Vagina (tissue), 2 donors: ENCODE measurements at places on chromosomes 6 and 20.

- no peak for DNase-seq
These were observed 288.9 kb downstream of the PREX1 start for GRCh38 chr20:48538856-48539255.

DNA sequence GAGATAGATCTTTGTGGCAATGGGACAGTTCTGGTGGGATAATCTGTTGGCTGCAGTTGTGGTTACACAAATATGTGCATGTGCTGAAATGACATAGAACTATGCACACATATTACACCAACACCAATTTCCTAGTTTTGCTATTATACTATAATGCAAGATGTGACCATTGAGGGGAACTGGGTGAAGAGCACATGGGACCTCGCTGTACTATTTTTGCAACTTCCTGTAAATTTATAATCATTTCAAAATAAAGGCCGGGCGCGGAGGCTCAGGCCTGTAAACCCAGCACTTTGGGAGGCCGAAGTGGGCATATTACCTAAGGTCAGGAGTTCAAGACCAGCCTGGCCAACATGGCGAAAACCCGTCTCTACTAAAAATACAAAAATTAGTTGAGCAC is 8.7 kb downstream of the ARMC12 start:
- no peak for DNase-seq

- no peak for DNase-seq
These were observed 15.1 kb upstream of the PPP1R16B start for GRCh38 chr20:38790200-38791053.

- DNase-seq: no peak
These were observed 69.8 kb upstream of the RALGAPA2 start for GRCh38 chr20:20782231-20782630.

- no peak for DNase-seq
These were observed 109.1 kb downstream of the PRDM1 start for GRCh38 chr6:106194949-106195921.

DNA sequence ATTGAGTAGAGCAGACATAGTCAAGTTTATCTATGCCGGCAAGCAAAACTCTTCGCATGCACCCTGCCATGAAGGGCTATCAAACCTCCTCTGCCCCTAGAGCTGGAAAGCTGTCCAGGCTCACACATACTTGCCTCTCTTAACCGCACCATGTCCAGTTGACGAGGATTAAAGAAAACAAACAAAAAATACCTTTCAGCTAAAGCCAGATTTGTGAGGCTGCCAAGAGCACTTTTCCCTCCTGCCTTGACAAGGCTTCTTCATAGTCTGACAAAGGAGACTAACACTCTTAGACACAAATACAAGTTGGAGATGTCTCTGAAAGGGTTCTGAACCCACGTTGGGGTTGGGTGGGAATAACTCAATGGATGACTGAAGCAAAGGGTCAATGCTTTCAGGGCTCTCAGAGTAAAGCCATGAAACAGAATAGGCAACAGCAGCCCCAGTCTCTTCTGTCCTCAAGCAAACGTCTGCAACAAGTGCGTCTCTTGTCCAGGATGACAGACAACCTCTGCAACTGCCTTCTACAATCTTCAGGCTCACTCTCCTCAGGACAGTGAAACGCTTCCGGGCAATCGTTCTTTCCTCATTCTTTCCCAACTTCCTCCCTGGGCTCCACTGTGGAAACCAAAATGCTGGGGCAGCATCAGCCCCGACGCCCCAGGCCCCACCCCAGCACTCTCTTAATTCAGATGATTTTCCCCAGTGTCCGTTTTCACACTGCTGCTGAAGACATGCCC is 57.8 kb downstream of the AGPAT4 start:
- DNase-seq: no peak

DNA sequence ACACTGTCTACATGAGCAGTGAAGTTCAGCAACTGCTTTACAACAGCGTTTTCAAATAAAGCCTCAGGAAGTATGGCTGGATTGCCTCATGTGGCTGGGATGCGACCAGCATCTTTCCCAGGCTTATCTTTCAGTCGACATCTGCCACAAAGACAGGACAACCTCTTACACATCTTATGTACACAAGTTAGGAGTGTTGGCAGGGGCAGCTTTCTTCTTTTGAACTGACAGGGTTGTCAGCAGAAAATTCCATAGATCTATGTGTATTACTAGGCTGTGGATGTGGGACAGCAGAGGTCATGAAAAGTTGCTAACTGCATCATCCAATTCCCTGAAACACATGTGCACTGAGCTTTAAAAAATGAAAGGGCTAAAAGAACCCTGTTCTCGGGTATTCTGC is 48.1 kb downstream of the PLAGL1 start:
- DNase-seq: no peak

GRCh38 chr6:99270826-99271225 is 78.6 kb downstream of the FAXC start:
- no peak for DNase-seq

GRCh38 chr6:52255434-52255833 is 11.1 kb upstream of the IL17F start:
- DNase-seq: no peak

GRCh38 chr6:88629838-88630494 is 333.5 kb downstream of the RNGTT start:
- no peak for DNase-seq

DNA sequence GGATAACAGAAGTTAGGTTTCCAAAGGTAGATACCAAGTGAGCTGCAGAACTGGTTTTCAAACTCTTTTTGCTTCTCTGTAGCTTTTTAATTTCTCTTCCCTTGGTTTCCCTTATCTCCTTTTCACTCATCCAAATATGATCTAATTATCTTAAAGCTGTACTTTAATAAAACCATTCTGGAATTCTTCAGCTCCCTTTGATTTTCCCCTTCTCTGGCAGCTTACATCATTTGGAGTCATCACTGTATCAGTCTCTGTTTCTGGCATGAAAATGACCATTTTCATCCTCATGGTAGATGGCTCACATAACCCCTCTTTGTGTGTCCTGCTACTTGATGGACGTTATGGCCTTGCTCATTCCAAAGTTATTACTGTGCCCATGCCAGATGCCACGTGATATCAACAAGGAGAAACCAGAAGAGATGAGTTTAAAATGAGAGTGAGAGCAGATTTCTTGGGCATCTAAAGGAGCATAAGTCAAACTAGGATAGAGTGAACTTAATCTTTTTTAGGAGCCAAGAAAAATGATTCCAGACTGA is 620.2 kb downstream of the QKI start:
- no peak for DNase-seq

GRCh38 chr6:113649276-113649675 is 207.9 kb upstream of the MARCKS start:
- DNase-seq: no peak

GRCh38 chr20:30486103-30486478 is 771.4 kb upstream of the DEFB115 start:
- no peak for DNase-seq

GRCh38 chr20:60782959-60783625 is 469.0 kb upstream of the CDH4 start:
- no peak for DNase-seq

DNA sequence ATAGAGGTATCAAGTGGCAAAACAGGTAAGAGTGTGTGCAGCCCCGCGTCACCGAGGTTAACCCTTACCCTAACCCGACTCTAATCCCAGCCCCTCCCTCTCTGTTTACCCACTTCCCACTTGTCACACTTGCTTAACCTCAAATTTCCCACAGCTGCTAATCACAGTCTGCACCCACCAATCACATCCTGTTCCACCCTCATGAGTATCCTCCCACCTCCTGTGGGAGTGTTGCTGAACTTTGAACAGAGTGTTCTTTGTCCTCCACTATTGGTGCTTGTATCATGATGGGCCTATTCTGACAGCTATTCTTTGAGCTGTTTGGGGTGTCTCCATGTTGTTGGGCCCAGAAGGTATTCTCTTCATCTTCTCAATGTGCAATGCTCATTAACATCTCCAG is 487.8 kb downstream of the PTPRT start:
- no peak for DNase-seq

DNA sequence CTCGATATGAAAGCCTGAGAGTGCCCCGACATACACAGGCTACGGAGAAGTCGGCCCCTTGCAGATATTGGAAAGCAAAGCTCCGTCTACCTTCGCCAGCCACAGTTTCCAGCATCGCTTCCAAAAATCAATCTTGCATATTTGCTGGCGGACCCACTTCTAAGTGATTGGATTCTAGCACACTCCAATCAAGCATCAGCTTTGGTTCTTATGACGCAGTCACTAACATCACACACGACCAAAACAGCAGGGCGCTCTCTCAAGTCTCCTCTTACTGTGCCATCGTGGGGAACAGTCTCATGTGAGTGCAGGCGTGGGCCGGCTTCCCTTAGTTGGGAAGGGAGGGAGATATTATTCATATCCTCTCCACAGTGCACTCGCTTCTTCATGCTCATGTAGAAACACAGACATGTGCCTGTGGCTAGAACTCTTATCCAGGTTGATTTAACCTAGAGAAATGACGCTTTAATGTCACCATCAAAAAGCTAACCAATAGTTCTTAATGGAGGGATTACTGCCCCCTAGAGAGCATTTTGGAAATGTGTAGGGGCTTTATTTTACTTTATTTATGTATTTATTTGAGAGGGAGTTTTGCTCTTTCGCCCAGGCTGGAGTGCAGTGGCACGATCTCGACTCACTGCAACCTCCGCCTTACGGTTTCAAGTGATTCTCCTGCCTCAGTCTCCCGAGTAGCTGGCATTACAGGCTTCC is 229.8 kb downstream of the SOD2 start:
- DNase-seq: no peak

DNA sequence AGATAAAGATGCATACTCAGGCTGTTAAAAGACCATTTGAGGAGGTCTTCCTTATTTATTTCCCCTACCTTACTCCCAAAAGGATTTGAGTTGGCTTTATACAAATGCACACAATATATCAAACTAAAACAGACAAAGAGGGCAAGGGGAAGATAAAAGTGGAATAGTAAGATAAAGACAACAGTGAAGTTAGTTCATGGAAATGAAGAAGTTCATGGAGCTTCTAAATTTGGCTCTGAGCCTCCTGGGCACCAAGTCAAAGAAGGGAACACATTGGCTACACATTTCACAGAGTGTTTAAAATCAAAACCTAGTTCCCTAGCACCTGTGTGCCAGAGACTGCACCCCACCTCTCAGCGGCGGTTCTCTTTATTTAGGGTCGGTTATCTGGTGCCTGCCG is 25.8 kb upstream of the ARMC2 start:
- DNase-seq: no peak

- no peak for DNase-seq
These were observed 2.8 kb downstream of the PROCR start for GRCh38 chr20:35174458-35175216.

GRCh38 chr6:12991435-12991834 is 274.9 kb downstream of the PHACTR1 start:
- no peak for DNase-seq

- DNase-seq: no peak
These were observed 515.5 kb downstream of the COL12A1 start for GRCh38 chr6:74690365-74690764.

DNA sequence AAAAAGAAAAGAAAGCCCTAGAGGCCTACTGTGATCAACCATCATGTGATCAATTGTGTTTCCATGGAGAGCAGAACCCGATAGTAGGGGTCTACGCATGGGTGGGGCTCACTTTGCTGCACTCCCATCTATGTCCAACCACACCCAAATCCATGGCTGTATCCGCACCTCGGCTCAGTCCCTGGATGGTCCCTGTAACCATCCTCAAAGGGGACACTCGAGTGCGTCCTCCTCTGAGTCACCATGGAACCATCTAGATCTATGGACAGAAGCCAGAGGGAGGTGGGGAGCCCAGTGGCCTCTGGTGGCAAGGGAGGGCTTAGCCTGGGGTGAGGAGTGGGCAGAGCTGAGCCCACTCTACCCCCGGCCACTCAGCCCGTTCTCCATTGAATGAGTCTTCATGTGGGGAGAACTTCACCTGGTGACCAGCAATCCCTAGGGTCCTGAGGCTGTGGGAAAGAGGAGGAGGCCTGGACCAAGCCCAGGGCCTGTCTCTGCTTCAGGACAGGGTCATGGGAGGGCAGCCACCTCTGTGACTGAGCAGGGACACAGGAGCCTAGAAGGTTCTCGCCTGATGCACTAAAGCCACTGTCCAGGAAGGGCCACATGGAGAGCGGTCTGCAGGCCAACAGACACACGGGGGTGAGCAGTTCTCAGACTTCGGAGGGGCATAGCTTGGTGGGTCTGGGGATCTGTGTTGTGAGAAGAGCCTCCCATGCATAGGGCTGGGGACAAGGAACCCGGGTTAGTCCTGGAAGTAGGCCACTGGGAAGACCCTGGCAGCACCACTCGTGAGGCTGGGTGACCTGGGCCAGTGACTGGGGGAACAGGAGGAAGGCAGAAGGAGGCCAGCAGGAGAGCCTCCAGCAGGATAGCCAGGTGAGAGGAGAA is 19.3 kb downstream of the RAET1L start:
- peak; percentile 84 for DNase-seq

- DNase-seq: no peak
These were observed 206.3 kb downstream of the ZDHHC14 start for GRCh38 chr6:157587127-157587926.

DNA sequence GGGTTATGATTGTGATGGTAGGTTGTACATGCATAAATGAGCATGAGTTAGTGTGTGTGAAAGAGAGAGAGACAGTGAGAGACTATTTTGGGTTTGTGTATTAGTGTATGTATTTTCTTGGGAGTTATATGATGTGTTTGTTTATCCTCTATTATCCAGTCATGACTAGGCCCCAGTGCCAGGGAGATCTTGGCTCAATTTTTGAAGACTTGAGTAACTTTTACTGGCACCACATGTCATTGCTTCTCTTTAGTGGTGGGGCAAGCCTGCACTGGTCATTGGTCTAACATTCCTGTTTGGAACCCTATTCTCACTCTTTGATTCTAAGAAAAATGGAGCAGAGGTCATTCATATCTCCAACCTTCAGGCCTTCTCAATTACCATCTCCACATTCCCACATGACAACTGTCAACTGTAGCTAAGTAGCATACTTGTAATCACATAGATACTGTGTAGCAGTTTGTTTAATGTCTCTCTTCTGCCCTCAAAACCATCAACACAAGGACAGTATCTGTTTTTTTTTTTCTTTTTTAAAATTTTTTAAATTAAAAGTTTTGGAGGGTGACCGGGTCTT is 8.8 kb downstream of the L3MBTL1 start:
- DNase-seq: no peak

DNA sequence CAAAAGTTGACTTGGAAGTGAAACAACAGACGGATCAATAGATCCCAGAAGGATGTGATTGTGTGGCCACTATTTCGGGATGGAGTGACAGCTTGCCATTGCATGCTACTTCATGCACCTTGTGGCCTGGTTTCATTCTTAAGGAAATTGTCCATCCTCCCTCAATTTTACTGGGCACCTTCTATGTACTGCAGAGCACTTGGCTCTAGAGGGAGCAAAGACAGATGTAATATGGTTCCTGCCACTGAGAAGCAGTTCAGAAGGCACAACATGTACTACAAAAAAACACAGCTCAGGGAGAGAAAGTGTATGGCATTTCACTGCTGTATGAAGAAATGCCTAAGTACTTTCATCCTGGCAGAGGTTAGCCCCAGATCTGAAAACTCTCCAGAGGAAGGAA is 91.9 kb downstream of the FOXA2 start:
- no peak for DNase-seq

GRCh38 chr6:159645640-159646039 is 47.4 kb downstream of the SOD2 start:
- DNase-seq: no peak

GRCh38 chr6:39416026-39416425 is 93.5 kb upstream of the KCNK16 start:
- no peak for DNase-seq
